ENCODE measurements at places on chromosomes 2 and 18. TPM values are rescaled to one million over a fixed set of nuclear protein-coding genes. Genes with fewer than 3 reads are reported as not detected.

The CIB4 gene
- total RNA-seq = not detected

The AP1S3 gene
- total RNA-seq = 0.35 TPM

The TMEM17 gene
- total RNA-seq = 1.3 TPM

The C2orf92 gene
- 1.1 TPM for total RNA-seq

The MPP4 gene
- not detected for total RNA-seq

The IL36B gene
- total RNA-seq = not detected

The ANKRD30B gene
- total RNA-seq = not detected

The UGT1A10 gene
- not detected for total RNA-seq

The RAB6D gene
- total RNA-seq = not detected

GRCh38 chr2:43751476-43751990 is 22.3 kb upstream of the DYNC2LI1 start:
- no peak for DNase-seq

GRCh38 chr2:199659207-199659606 is 191.8 kb downstream of the FTCDNL1 start:
- DNase-seq = peak; percentile 70

GRCh38 chr2:100228967-100229366 is 86.6 kb upstream of the AFF3 start:
- DNase-seq = no peak

GRCh38 chr2:218427741-218428140 is 8.8 kb downstream of the VIL1 start:
- DNase-seq = peak; percentile 42

DNA sequence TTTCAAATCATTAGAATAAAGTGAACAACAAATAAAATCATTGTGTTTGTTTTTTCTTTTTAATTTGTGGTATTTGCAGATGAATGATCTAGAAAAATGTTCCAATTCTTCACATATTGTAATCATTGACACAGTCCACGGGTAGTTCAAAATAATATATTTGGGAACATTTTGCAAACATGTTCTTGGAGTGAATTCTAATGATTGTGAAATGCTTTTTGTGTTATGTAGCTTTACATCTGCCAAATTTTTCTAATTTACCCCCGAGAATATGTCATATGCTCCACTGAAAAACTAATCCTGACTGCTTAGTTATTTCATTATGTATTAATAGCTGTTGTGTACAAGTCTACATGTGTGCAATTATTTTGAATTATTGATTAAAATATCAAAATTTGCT is 1468.4 kb upstream of the NXPH2 start:
- DNase-seq = no peak

GRCh38 chr2:85095094-85095493 is 38.1 kb upstream of the TCF7L1 start:
- DNase-seq = no peak

DNA sequence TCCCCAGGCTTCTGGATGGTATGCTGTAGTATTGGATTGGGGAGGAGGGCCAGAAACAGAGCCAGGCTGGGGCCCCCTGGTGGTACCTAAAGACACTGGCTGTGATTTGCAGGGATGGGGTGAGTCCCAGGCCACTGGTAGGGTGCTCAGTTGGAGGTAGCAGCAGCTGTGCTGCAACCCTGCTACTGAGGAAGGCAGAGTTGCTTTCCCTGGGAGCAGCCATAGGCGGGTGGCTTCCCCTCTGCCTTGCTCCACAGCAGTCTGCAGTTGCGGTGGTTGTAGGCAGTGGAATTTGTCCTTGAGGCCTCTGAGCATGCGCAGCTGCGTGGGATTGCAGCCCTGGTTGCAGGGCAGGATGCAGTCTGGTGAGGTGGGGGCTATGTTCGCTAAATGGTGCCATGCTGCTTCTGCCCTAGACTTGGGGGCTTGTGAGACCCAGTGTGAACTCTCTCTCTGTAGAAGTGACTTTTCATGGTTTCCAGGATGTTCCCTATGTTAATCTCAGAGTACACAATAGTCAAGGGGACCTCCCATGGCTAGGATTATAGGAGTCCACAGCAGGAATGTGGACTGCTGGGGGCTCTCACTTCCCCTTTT is 443.5 kb downstream of the XIRP2 start:
- no peak for DNase-seq

DNA sequence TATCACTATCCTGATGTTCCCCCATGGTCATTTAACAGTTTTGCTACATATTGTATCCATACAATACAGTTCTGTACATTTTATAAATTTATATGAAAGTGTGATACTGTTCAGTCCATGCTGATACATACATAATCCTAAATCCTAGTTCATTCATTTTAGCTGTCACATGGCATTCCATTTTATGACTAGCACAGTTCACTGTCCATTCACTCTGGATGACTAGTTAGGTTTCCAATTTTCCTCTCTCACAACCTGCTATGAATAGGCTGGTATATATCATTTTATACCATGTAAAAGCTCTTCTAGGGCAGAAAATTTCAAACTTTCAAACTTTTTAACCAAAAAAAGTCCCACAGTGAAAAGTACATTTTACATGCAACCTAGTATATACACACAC is 15.2 kb downstream of the SMAD2 start:
- no peak for DNase-seq

GRCh38 chr2:189348369-189348768 is 92.9 kb upstream of the WDR75 start:
- DNase-seq = no peak

DNA sequence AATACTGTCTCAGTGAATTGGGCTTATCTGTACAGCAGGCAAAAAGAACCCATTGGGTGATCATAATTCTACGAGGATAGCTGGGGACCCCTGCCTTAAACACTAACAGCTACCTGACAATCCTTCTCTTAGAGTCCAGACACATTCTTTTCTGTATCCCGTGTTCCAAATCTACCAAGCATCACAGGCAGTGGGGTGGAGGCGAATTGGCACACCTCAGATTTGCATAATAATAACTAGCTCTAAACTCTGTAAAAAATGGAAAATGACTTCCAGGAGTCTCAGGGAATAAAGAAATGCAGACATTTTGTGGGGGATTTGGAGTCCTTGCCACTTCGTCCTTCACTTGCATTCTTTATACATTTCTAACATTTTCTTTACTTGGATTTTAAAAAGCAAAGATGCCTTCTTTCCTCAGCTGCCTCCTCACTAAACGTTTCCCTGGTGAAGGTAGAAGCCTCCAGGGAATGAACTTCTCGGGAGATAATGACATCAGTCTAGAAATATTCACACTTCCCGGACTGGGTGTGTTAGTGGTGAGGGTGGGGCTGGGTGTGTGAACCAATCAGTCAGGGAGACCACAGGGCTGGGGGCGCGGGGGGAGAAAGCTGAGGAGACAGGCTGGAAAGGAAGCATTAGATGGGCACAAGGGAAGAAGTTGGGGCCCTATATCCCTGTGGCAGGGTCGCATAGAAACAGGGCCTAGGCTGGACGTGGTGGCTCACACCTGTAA is 59.1 kb upstream of the BOD1L2 start:
- no peak for DNase-seq

DNA sequence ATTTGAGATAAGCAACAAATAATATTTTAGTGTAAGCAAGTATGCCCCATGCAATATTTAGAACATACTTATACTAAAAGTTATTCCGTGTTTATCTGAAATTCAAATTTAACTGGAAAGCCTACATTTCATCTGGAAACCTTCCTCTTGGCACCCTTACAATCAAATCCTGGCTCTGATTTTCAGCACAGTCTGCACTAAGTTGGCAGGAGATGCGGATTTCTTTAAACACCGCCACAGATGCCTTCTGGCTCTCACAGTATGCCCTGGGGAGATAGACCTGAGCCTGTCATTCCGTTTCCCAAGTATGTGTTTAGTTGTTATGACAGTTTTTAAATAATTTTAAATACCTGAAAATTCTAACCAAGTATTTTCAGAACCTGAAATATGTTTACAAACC is 7.3 kb upstream of the MLPH start:
- DNase-seq = no peak

- DNase-seq = no peak
Measured at GRCh38 chr18:189254-189653, 30.9 kb downstream of the USP14 start.

DNA sequence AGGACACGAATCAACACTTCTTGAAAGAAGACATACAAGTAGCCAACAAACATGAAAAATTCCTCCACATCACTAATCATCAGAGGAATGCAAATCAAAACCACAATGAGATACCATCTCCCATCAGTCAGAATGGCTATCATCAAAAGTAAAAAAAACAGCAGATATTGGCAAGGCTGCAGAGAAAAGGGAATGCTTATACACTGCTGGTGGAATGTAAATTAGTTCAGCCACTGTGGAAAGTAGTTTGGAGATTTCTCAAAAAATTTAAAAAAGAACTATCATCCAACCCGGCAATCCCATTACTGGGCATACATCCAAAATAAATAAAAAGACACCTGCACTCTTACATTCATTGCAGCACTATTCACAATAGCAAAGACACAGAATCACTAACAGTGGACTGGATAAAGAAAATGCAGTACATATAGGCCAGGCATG is 78.7 kb downstream of the GRB14 start:
- no peak for DNase-seq

GRCh38 chr18:6547476-6547875 is 132.8 kb upstream of the L3MBTL4 start:
- DNase-seq = no peak

DNA sequence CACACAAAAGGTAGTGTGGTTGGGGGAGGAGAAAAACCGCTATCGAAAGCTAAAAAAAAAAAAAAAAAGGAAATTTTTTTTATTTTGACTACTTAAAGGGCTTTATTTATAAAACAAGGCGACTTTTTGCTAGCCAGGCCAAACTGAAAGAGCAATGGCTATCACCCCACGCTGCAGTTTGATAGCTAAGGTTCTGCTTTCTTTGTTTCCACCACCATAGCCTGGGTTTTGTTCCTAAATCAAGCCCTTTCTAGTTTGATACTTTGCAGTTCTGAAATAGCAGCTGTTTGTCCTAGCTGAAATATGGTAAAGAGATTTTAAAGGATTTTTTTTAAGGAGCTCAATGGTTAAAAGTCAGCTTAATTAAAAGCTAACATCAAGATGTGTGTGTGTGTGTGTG is 67.4 kb upstream of the ABCA12 start:
- no peak for DNase-seq

DNA sequence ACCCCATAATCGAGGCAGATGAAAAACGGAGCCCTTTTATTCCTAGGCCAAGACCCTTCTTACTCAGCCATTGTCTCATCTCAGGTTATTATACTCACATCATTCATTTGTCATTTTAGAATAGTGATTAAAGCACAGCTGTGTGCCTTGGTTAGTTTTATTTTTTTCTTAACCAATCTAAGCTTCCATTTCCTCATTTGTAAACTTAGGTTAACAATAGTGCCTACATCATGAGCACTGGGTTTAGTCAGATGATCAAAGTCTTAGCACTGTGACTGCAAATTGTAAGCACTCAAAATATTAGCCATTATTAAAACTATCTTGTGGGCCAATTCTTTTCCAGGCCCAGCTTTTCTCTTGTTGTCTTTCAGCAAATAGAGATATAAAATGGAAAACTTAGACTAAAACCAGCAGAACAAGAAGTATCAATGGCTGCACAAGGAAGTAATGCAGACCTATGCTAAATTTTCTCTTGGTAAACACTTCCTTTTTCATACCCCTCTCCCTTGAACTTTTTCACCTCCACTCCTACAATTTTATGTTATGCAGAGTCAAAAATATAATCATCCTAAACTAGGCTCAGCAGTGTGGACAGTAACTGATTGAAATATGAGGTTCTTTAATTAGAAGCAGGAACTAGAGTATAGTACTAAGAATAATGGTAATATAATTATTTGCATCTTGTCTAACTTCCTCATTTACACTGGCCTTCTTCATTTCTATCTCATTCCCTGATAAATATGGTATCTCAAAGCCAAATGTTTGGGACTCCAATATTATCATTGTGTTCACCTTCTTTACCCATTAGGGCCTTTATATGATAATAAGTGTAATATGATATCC is 21.5 kb upstream of the GALNT3 start:
- DNase-seq = no peak

DNA sequence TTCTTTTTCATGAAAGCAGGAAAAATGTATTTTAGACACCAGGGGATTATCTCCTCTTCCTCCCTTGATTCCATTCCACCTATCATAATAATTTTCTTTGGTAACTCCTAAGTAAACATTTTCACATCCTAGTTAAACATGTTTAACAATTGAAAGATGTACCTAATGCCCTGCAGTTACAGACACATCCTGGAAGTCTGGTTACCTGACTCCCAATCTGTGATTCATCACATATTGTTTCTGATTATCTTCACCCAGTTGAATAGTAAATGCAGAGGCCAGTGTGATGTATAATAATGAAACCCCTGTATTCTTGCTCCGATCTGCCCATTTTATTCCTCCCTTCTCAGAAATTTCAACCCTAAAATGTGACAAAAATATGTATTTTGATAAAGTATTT is 1237.6 kb upstream of the LRRTM1 start:
- DNase-seq = no peak

DNA sequence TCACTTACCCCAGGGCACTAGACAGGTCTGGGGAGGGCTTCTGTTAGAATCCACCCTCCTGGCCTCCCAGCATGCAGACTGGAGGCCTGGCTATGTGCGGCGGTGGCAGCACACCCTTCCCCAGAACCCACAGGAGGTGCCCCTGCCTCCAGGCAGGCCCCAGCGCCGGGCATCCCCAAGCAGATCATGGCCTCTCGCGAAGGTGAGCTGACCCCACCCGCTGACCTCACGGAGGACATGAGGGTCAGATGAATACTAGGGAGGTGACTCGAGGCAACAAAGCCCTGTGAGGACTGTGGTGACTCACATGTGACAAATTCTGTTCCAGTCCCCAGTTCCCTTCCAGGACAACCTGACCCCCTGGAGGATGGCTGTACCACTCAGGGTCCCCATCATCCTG is 1.9 kb downstream of the MAB21L4 start:
- DNase-seq = no peak
